Activated CD4-positive, alpha-beta T cell treated with anti-CD3 and anti-CD28 coated beads, Interleukin-2, amount 50 U/mL, for 16 hours (primary cell): ENCODE measurements at places on chromosomes 13 and 19.

GRCh38 chr13:47133011-47133445 lies 236.2 kb upstream of the HTR2A start:
- no peak for DNase-seq

DNA sequence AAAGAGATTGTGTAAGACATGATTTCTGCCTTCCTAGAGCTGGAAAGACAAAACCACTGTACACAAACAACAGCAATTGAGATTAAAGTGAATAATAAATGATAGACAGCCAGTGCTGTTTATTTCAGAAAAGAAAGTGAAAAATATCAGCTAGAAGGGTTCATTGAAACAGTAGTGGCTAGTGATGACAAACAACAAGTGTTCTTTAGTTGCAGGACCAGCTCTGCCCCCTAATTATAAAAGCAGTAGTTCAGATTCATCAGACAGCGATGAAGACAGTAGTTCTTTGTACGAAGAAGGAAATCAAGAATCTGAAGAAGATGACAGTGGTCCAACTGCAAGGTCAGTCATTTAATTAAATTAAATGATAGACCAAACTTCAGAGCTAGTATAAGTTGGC lies 14.8 kb downstream of the GPALPP1 start:
- no peak for DNase-seq

DNA sequence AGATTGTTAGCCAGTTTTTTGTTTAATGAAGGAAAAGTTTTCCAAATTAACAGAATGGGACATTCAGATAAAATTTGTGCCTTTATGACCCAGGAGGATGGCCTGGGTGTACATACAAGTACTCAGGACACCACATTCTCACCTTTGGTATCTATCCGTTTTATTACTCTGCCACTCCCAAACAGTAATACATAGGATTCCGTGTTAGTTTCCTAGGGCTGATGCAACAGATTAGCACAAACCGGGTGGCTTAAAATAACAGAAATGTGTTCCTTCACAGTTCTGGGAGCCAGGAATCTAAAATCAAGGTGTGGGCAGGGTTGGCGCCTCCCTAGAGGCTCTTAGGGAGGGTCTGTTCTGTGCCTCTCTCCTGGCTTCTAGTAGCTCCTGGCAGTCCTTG lies 129.9 kb downstream of the GGACT start:
- no peak for DNase-seq

DNA sequence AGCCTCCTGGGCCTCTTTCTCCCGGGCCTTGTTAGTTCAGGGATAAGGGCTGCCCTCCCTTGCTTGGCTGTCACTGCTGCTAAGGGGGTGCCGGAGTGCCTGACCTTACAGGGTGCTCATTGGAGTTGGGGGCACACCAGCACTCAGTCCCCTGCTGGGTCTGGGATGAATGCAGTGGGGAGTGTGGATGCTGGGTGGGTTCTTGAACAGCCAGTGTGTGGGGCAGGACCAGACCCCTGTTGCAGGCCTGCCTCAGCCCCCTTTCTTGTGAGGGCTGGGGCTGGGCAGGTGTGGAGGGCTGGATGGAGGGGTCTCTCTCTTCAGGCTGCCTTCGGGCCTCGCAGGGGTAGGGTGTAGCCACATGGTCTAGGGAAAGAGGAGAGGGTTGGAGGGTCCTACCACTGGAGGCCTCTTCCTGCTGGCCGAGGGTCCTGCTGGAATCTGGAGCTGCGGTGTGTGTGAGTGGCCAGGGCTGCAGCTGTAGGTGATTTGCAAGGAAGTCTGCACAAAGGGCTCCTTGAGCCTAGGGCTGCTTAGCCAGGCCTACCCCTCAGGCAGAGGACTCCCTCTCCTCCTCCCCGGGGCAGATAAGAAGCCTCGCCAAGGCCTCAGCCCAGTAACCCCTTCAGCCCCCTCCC lies 3.2 kb downstream of the CEBPA start:
- DNase-seq, result no peak

DNA sequence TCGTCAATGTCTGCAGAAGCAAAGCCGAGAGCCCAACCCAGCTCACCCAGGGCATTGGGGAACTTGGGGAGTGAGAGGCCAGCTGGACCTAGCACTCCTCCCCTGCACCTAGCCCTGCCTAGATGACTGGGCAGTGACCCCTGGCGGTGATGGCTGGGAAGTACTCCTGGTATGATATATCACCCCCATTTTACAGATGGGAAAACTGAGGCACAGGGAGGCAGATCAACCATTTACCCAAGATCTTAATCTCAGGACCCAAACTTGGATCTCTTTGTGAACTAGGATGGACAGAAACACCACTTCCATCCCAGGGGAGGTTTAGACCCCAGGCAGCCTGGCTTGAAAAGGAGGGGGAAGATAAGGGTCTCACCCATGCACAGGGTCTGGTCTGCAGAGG lies 43.5 kb downstream of the CCL25 start:
- DNase-seq, result no peak

DNA sequence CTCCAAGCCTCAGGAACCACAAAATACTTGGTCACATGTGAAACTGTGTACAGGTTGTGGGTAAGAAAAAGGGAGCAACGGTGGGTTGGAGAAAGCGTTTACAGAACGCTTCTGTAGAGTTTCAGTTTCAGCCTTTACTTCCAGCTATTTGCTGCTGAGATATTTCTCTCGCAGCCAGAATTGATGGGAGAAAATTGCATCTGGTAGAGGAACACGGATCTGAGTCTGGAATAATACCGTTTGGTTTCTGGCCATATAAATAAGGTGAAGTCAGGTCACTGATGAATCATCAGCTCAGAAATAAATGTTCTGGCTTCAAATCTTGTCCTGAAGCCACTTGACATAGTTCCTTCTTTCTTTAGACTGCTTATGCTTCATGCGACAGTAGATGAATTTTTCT lies 20.3 kb upstream of the RFC3 start:
- no peak for DNase-seq

DNA sequence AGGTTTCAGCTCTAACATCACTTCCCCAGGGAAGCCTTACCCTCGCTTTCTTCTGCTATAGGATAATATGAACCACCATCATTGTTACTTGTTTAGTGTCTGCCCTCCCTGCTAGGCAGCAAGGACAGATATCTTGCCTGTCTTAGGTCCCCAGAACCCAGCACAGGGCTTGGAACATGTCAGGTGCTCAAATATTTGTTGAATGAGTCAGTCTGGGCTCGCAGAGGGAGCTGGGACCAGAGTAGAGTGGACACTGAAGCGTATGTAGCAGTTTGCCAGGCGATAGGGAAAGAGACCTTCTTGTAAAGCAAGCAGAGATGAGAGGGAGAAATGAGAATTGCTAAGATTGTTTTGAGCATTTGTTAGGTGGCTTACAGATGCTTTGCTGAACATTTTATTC lies 11.7 kb downstream of the BCKDHA start:
- DNase-seq, result no peak

- DNase-seq, result no peak
Observed at GRCh38 chr19:40341601-40342482, 6.4 kb downstream of the C19orf47 start.

DNA sequence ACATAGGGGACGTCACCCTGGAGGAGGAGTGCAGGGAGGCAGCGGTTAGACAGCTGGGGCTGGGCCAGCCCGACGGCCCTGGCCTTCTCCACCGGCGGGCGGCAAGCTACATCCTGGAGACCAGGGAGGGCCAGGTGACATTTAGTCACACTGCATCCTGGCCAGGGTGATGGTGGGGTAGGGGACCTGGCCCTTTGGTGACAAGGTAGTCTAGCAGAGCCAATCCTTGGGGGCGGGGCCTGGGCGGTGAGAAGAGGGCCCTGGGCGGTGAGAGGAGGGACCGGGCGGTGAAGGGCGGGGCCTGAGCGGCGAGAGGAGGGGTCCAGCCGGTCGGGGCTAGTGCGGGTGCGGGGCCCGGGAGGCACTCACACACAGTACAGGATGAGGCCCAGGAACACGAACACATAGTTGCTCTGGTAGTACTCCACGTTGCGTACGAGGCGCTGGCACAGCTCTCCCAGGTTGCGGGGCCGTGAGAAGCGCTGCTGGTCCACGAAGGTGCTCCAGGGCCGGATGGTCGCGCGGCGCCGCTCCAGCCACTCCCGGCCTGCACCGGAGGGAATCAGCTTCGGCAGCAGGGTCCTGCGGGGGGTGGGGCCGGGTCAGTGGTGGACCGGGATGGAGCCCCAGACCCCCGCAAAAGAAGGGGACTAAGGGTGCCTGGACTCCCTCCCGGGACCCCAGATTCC lies 610 bp downstream of the RABAC1 start:
- peak; percentile 83 for DNase-seq

- DNase-seq, result no peak
Observed at GRCh38 chr13:75299246-75299645, 182.7 kb downstream of the TBC1D4 start.

GRCh38 chr13:39959497-39960144 lies 304.2 kb downstream of the COG6 start:
- DNase-seq, result no peak

DNA sequence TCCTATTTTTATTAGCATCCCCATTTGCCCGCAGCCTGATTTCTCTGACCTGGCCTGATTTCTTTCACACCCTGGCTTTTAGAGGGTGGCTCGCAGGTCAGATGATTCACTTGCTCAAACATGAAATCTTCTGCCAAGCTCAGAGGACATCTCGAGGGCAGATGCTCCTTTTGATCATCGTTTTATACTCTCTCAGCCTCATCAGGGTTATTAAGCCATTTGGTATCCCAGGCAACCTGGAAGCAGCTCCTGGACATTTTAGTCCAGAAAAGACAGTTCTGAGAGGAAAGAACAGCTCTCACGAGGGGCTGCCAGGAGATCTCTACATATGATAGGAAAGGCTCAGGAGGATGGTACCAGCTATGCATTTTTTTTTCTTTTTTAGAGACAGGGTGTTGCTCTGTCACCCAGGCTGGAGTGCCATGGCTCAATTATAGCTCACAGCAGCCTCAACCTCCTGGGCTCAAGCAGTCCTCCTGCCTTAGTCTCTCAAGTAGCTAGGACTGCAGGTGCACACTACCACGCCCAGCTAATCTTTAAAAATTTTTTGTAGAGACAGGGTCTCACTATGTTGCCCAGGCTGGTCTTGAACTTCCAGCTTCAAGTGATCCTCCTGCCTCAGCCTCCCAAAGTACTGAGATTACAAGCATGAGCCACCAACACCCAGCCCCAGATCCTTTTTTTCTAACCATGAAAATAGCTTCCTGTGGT lies 165.4 kb downstream of the KATNAL1 start:
- DNase-seq, result no peak

- no peak for DNase-seq
Observed at GRCh38 chr13:20702530-20702914, 977 bp upstream of the IL17D start.

- DNase-seq, result no peak
Observed at GRCh38 chr19:53091413-53092254, 11.6 kb downstream of the ZNF160 start.

DNA sequence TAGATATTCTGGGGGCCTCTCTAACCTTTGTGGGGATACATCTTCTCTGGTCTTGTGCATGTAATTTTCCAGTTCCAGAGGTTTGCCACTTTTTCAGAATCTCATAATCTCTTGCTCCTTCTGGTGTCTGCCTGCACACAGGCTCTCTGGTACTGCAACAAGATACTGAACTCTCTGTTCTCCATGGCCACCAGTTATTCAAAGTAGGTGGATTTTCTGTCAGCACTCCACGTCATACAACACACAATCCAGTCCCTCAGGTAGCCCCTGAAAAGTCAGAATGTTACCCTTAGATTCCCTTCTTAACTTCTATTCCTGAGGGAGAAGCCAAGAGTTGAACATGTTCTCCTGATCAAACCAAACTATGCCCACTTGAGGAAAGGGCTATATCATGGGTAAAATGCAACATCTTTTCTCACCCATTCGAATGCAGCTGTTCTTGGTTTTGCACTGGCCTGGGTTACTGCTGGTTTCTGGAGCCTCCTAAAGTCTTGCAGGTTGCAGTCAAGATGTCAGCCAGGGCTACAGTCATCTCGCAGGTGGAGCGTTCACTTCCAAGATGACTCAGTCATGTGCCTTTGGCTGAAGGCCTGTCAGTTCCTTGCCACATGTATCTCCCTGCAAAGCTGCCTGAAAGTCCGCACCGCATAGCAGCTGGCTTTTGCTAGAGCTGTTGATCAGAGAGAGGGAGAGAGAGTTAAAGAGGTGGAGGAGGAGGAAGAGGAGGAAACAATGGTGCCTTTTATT lies 57.7 kb upstream of the TUBA3C start:
- DNase-seq, result no peak

GRCh38 chr13:27783111-27783510 lies 9.2 kb upstream of the GSX1 start:
- DNase-seq, result no peak

- no peak for DNase-seq
Observed at GRCh38 chr13:90979059-90979458, 368.4 kb upstream of the MIR17HG start.

GRCh38 chr13:99659866-99660554 lies 158.7 kb downstream of the TM9SF2 start:
- DNase-seq, result no peak

DNA sequence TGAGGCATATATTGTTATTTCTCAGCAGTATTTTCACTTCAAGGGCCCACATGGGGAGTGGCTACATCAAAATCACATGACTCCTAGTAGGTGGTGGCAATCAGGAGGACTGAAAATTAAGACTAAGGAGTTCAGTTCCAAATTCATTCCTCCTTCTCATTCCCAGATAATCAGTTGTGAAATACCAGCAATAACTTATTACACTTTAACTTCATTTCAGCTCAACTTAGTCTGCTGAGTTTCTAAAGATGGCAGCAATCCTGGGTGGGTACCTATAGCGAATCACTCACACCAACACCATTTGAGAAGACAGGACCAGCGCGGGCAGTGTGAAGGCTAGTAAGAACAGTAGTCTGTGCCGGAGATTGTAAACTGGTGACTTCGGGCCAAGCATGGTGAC lies 63.9 kb upstream of the SLC10A2 start:
- DNase-seq, result no peak

DNA sequence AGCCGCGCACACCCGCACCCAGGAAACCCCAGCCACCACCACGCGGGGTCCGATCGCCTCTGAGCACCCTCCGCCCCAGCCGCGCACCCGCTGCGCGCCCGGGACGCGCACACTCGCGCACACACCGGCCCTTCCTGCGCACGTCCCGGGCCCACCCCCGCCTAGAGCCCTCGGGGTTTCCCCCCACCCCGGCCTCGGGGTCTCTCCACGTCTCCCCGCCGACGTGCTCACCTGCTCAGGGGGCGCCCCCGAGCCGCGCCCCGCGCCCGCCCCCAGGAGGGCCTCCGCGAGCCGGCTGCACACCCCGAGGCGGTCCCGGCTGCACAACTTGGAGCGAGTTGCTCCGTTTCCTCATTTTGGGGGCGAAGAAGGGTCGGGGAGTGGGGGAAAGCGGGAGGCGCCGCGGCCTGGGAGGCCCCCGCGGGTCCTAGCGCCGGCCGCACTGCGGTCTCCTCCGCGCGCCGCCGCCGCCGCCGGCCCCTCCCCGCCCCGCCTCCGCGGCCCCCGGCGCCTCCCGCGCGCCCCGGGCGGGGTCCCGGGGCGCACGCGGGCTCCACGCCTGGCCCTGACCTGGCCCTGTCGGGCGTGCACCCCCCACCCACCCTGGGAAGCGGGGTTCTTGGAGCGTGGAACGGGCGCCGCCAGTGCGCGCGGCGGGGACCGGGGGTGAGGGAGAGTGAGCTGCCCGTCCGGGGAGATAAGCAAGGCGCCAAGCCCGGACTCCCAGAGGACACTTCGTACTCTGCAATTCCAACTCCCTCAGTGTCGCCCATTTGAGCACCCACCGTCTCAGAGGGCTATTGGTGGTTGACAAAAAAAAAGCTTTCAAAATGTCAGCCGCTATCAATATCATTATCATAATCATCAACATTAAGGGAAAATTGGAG lies at the start of gene MATK:
Gene MATK (minus strand): TSS at position 444 of the 887 bp plus-strand sequence. CDS start 1,246 bp downstream, outside the sequence.
- DNase-seq, result no peak
